HFFc6 (cell line): ENCODE measurements at places on chromosomes 16 and 17. TPM values are rescaled to one million over a fixed set of nuclear protein-coding genes. Genes with fewer than 3 reads are reported as not detected.

- H3K36me3 ChIP-seq = no peaks in the 10 kb centered on the region
- DNase-seq = no peak
- peaks cover 20% of the 10 kb centered on the region for H3K27me3 ChIP-seq
- no peak overlapping the region for H3K4me3 ChIP-seq
- H3K4me1 ChIP-seq = 0 out of 2 replicates have a peak, but pooled peaks cover 6% of the 10 kb centered on the region
Measured at GRCh38 chr17:2718150-2718938, 6.8 kb upstream of the CLUH start.

DNA sequence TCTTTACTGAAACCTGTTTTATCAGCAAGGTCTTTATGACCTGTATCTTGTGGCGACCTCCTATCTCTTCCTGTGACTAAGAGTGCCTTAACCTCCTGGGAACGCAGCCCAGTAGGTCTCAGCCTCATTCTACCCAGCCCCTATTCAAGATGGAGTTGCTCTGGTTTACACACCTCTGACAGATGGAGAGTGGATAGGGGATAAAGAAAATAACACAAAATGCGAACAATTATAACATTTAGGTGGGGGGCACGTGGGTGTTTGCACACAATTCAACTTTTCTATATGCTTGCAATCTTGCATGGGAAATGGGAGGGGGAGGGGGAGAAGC lies 83.3 kb downstream of the RMI2 start:
- no peak overlapping the region for H3K4me3 ChIP-seq
- peaks cover 10% of the 10 kb centered on the region for H3K27me3 ChIP-seq
- no peaks in the 10 kb centered on the region for H3K4me1 ChIP-seq
- H3K36me3 ChIP-seq = peaks cover 8% of the 10 kb centered on the region; the same call in 1 of the 2 replicates

DNA sequence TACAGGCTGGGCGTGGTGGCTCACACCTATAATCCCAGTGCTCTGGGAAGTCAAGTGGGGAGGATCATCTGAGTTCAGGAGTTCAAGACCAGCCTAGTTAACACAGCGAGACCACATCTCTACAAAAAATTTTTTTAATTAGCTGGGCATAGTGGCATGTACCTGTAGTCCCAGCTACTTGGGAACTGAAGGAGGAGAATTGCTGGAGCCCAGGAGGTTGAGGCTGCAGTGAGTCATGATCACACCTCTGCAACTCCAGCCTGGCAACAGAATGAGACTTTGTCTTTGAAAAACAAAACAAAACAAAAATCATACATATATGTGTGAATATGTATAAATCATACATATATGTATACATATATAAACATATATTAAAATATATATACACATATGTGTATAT lies 54.1 kb upstream of the MARCHF10 start:
- no peak for DNase-seq
- H3K27ac ChIP-seq = no peak overlapping the region
- no peaks in the 10 kb centered on the region for H3K36me3 ChIP-seq
- no peak overlapping the region for H3K4me3 ChIP-seq
- peaks cover 13% of the 10 kb centered on the region for H3K4me1 ChIP-seq

GRCh38 chr17:41491476-41491875 lies 1.8 kb upstream of the KRT36 start:
- H3K27me3 ChIP-seq = peaks cover 3% of the 10 kb centered on the region
- no peak overlapping the region for H3K27ac ChIP-seq
- no peaks in the 10 kb centered on the region for H3K36me3 ChIP-seq
- DNase-seq = no peak
- no peak overlapping the region for H3K4me3 ChIP-seq

DNA sequence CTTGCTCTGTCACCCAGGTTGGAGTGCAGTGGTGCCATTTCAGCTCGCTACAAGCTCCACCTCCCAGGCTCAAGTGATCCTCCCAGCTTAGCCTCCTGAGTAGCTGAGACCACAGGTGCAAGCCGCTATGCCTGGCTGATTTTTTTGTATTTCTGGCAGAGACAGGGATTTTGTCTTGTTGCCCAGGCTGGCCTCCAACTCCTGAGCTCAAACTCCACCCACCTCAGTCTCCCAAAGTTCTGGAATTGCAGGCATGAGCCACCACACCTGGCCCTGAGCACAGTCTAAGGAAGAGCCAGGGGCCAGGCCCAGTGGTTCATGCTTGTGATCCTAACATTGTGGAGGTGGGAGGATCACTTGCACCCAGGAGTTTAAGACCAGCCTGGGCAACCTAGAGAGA lies 21.8 kb upstream of the BCO1 start:
- no peak overlapping the region for H3K4me3 ChIP-seq
- no peak overlapping the region for H3K27ac ChIP-seq
- H3K27me3 ChIP-seq = peaks cover 21% of the 10 kb centered on the region
- no peaks in the 10 kb centered on the region for H3K36me3 ChIP-seq

DNA sequence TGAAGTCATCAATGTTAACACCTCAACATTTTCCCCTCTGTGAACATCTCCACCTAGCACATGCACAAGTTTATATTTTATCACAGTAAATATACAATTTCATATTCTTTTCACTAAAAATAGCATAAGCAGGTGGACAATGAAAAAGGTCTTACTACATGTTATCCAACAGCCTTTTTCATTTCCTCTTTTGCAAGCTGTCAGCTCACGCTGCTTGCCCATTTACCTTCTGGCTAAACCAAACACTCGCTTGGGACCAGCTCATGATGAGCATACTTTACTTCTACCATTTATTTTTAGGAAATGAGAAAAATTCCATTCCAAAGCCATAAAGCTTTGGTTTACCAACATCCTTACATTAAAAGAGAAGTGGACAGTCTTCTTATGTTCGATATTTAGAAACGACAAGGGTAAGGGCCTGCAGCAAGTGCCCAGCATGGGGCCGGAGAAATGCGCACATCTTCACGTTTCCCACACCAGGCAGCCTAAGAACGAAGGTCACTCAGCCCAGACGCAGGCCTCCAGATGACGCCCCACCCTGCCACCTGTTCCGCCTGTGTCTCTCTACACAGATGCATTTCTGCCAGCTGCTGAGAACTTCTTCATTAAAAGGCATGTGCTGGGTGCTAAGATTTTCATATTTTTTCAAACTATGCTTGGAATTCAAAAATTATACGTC lies 13.9 kb downstream of the SNN start:
- H3K27ac ChIP-seq = peak overlapping the region; percentile 86
- no peak for DNase-seq
- H3K4me3 ChIP-seq = no peak overlapping the region
- peaks cover 28% of the 10 kb centered on the region for H3K36me3 ChIP-seq

DNA sequence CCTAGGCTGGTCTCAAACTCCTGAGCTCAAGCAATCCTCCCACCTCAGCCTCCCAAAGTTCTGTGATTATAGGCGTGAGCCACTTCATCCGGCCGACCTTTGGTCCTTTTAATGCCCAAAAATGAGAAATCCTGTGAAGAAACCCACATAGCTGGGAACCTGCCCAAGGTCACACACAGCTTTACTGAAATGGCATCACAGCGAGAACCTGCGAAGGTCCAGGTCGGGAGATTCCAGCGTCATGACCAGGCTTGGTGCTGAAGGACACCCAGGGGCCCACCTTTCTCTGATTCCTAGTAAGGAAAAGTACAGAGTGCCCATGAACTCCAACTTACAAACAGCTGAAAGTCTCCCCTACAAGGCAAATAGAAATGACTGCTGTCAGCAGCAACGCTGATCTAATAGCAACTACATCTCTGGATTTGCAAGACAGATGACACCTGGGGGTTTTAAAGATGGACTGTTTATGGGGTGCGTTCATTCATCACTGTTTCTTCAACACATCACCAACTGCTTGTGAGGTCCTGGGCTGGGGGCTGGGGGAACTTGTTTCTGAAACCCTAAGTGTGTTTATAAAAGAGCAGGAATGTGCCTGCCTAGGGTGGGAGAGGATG lies 24.5 kb upstream of the DNAH17 start:
- DNase-seq = no peak
- peaks cover 27% of the 10 kb centered on the region for H3K4me1 ChIP-seq
- no peak overlapping the region for H3K27ac ChIP-seq
- no peaks in the 10 kb centered on the region for H3K36me3 ChIP-seq
- peaks cover 14% of the 10 kb centered on the region for H3K27me3 ChIP-seq

DNA sequence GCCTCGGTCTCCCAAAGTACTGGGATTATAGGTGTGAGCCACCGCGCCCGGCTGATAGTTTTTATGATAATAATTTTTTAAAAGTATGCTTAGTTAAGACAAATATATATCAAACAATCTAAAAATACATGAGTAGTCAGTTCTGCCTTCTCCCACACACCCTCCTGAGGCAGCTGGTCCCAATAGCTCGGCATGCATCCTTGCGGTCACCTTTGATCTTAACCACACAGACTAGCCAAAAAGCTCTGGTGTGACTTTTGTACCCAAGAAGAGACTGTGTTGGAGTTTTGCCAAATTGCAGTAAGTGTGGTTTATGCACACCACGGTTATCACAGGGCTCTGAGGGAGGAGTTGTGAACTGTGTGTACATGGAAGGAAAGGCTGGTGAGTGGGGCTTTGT lies 25.6 kb downstream of the ATP6V0A1 start:
- no peak overlapping the region for H3K27ac ChIP-seq
- no peak for DNase-seq
- no peak overlapping the region for H3K4me3 ChIP-seq
- H3K36me3 ChIP-seq = peaks cover 21% of the 10 kb centered on the region
- no peaks in the 10 kb centered on the region for H3K27me3 ChIP-seq

DNA sequence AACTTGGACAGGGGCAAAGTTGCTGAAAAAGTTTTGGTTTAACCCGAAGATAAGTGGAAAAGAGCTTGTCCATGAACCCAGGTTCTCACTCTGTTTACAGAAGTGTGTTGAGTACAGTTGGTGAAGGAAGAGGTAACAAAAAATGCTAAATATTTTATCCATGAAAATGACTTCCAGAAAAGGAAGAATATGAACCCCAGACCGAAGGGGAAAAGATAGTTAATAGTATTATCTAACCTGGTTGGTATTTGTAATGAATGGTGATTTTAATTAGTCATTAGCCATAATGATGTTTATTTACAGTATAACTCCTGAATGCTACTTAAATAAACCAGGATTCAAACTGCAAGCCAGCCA lies 574 bp upstream of the TMEM106A start:
- H3K27me3 ChIP-seq = no peaks in the 10 kb centered on the region; the same call in 1 of the 2 replicates
- H3K4me1 ChIP-seq = peaks cover 42% of the 10 kb centered on the region
- peak overlapping the region; percentile 93 for H3K27ac ChIP-seq
- DNase-seq = no peak

GRCh38 chr16:83510906-83511305 lies 296.9 kb upstream of the HSBP1 start:
- H3K27me3 ChIP-seq = no peaks in the 10 kb centered on the region; the same call in 1 of the 2 replicates
- no peak overlapping the region for H3K4me3 ChIP-seq
- no peaks in the 10 kb centered on the region; the same call in 1 of the 2 replicates for H3K4me1 ChIP-seq
- no peaks in the 10 kb centered on the region for H3K36me3 ChIP-seq

GAS7 gene
- 2.7 to 7.9 TPM (median 6.1 TPM) in 3 replicates for total RNA-seq

CD300H gene
- not detected in 3 replicates for total RNA-seq

IRX5 gene
- 4.8 to 6.6 TPM (median 5.7 TPM) in 3 replicates for total RNA-seq

TMEM220 gene
- 4.0 and 4.9 TPM in 2 replicates for total RNA-seq

TTLL6 gene
- not detected in 3 replicates for total RNA-seq

AATK gene
- total RNA-seq = 0.32 to 0.76 TPM (median 0.57 TPM) in 3 replicates

GRB7 gene
- total RNA-seq = 0.18 TPM in 1 of 3 replicates, not detected in the others
